ENCODE measurements at places on chromosomes 6 and 20.

- peak; percentile 8 for DNase-seq
Observed at GRCh38 chr6:44976677-44977641, 351.2 kb upstream of the RUNX2 start.

GRCh38 chr6:32184084-32184640 lies at the start of gene AGER:
Gene AGER, minus strand, starts transcription at chr6:32184253. Its CDS starts 31 bp downstream, at chr6:32184222.
- no peak for DNase-seq

DNA sequence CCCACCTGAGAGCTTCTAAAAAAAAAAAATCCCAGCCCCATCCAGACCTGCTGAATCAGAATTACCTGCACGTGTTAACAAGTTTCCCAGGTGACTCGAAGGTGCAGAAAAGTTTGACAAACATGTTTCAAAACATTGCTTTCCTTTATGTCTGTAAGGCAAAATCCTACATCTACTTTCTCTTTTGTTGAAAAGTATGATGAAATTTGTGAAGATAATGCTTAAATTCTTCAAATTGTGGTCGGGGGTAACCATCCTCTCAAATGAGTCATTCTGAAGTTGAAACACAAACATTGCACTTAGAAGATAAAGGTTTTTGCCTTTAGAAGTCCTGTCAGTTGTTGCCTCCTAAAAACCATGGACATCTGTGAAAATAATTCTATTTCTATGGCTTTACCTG lies 429.7 kb downstream of the EPHA7 start:
- DNase-seq: no peak

- DNase-seq: peak; percentile 91
Observed at GRCh38 chr6:135568379-135568778, 70.8 kb upstream of the AHI1 start.

DNA sequence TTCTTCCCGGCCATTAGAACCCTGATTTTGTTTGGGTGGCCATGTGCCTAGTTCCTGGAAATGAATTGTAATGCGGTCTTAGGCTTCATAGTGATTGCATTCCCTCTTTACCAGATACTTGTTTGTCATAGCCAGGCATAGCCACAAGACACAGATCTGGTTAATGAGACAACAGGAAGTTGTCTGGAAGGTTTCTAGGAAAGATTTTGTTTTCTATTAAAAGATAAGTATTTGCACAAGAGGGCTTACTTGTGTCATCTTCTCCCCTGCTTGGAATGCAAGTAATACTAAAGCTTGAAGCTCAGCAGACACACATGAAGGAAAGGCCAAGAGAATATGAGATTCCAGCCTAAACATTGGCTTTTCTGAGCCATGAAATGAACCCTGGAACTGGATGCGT lies 12.9 kb downstream of the FARS2 start:
- no peak for DNase-seq

GRCh38 chr6:56475736-56476457 lies 166.8 kb downstream of the DST start:
- DNase-seq: peak; percentile 31

GRCh38 chr20:8175741-8176675 lies 43.9 kb downstream of the PLCB1 start:
- DNase-seq: no peak

Data from EH (cell line).